Right ventricle myocardium inferior (tissue), 1 donor: ENCODE measurements at places on chromosomes 12 and 14.

DNA sequence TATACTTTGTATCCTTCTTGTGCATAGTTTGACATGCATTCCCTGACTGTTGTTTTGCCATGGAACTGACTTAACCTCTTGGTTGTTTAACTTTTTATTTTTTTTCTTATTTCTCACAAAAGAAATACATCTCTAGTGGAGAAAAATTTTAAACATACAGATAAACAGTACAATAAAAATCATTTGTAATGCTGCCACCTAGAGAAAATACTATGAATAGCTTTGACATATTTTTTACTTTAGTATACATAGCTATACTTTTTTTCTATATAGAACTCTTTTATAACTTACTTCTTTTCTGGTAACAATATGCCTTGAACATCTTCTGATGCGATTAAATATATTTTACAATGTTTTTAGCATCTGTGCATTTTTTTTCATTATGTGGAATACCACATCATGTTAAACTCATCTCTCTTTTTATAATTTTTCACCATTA, 184.5 kb downstream of the AKAP6 start:
- DNase-seq = no peak

- no peak for DNase-seq
Measured at GRCh38 chr12:1922075-1922709, 3.7 kb upstream of the CACNA2D4 start.

DNA sequence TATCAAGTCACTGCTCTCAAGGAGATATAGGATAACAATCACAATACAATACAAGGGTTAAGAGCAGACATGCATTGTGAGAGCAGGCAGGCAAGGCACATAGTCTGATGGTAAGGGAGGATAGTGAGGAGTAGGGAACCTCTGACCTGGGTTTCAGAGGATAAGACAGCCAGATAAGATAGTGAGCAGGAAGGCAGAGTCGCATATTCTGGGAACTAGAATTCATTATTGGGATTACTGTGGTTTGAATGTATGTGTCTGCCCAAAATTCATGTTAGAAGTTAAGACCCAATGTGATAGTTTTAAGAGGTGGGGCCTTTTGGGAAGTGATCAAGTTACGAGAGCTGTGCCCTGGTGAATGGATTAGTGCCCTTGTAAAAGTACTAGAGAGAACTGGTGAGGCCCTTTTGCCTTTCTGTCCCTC, 14.4 kb upstream of the ATF1 start:
- DNase-seq = no peak

DNA sequence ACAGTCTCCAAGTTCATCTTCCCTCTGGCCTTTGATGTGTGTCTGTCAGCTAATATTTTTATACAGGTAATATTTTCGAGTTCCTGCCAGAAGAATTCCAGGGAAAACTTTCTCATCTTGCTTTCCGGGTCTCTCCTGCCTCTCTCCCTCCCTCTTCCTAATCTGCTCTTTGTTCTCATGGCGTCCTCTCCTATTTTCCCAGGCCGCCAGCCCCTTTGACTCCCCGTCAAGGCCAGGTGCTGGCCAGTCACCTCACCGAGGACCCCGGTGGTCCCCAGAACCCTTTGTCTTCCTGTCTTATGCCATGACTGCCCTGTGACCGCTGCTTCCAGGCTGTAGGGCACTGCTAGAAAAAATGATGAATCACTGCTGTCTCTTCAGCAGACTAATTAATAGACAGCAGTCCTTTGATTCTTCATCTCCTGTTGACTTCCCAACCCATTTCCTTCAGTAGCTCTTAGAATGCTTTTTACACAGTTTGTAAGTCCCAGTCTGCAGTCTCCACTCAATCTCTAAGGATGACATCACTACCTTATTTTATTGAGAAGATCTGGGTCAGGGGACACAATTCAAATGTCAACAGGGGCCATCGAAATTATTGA, 40.7 kb downstream of the PPFIBP1 start:
- no peak for DNase-seq
